ENCODE measurements at places on chromosomes 11 and 22.

GRCh38 chr22:31399211-31400022 lies at the start of gene DRG1:
DRG1 (plus strand) TSS chr22:31399604; CDS start chr22:31399684, 80 bp downstream.
- peak; percentile 88 for DNase-seq

DNA sequence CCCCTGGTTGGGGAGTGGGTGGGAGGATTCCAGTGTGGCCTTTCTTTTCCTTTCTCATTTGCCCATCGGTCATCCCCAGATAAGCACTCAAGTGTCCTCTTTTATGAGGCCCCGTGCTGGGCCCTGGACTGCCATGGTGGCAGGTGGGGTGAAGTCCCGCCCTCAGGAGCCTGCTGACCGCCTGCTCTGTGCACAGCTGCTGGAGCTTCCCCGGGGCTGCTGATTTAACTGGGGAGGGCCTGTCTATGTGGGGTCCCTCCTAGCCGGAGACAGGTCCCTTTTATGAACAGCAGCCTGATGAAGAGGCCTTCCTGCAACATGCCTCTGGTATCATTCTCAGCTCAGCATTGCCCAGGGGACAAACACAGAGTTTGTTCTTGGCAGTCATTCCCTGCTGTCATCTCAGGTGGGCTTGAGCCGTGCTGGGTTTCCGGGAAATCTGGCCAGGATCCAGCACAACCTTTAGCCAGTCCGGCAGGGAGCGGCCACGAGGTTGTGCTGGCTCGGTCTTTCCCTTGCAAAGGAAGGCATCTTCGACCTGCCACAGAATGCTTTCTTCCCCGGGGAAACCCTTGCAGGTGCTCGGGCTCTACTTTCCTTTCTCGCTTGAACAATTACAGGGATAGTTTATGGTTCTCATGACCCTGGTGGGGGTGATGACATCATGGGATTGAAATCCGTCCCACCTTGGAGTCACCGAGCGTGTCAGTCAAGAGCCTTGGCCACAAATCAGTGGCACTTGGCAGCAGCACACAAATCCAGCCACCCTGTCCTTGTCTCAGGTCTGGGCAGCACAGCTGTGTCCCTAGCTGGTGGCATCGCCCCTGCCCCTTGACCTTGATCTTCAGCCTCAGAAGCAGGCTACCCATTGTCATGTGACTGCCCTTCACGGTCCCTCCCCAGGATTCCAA lies 20.1 kb downstream of the ST14 start:
- DNase-seq = no peak

GRCh38 chr11:15826826-15827225 lies 529.5 kb downstream of the SOX6 start:
- no peak for DNase-seq

- no peak for DNase-seq
Measured at GRCh38 chr11:106276859-106277436, 199.5 kb downstream of the AASDHPPT start.

GRCh38 chr22:44436736-44437135 lies 61.3 kb downstream of the RTL6 start:
- DNase-seq = no peak

GRCh38 chr22:26031641-26032040 lies 137.6 kb upstream of the SEZ6L start:
- no peak for DNase-seq

DNA sequence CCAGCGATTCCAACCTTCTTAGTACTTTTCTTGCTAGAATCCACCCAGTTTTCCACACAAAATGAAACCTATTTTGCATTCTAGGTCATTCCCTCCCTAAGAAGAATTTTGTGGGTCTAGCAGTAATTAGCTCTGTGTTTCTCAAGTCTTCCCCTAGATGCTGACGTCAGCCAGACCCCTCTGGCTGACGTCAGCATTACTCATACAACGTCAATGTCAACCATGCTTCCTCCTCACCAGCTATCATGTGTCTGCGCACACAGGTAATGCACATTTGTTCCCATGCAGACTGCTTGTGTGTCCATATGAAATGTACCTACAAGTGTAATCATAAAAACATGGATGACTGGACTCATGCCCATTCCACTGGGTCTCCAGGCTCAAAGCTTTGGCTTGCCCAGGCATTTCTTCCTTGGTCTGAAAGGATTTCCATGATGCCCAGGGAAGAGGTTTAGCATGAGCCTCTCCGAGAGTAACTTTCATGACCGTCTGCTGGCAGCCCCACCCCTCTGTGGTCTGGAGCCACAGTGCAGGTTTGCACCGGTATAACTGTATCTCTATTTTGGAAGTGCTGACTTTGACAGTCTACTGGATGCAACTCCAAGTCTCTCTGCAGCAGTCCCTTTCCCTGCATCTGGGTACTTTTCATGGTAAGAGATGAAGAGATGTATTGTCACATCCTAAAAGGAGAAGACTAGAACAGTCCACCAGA lies 58.6 kb downstream of the DSCAML1 start:
- DNase-seq = no peak

GRCh38 chr11:65536412-65537295 lies 11.8 kb downstream of the SCYL1 start:
- no peak for DNase-seq

GRCh38 chr22:35921777-35922176 lies 106.8 kb downstream of the RBFOX2 start:
- DNase-seq = no peak

- DNase-seq = no peak
Measured at GRCh38 chr22:38038890-38039812, 18.1 kb upstream of the PICK1 start.

DNA sequence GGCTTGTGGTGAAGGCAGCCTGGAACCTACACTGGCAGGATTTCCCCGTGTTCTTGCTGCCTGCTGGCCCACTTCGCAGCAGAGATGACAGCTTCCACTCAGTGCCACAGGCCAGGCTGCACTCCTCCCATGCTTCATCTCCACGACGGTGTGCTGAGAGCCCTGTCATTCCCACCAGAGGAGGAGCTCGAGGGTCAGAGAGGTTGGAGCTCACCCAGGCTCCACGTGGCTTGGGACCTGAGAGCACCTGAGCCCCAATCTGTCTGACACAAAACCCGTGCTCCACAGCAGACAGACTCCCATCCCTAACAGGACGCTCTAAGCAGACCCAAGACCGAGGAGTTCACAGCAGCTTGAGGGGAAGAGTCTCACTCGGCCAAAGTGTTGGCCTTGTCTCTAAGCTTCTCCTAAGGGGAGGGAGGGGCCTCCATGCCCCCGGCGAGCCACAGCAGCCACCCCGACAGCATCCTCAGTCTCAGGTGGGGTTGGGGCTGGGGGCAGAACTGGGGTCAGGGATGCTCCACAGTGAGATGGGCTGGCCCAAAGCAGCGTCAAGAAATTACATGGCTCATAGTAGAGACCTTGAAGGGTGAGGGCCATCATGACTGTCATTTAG lies 10.7 kb downstream of the LRFN4 start:
- no peak for DNase-seq

- no peak for DNase-seq
Measured at GRCh38 chr11:79045018-79045799, 395.6 kb downstream of the TENM4 start.

DNA sequence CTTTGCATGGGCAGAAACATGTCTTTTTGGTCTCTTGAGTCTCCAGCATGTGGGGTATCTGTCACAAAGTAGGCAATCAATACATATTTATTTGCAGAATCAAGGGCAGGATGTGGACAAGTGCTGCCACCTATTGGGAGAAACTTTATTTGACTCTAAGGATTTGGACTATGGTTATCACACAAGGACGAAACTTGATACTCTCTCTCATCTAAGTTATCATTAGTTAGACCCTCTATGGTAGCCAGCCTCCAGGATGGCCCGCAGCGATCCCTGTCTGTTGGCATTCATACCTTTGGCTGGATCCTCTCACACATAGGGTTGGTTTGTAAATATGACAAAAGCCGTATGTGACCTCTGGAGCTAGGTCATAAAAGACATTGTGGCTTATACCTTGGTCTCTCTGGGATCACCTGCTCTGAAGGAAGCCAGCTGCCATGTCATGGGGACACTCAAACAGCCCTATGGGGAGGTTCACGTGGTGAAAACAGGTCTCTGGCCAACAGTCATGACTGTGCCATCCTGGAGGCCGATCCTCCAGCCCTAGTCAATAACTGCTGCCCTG lies 1.1 kb upstream of the FBXO7 start:
- DNase-seq = no peak

GRCh38 chr22:43066134-43066533 lies 23.1 kb downstream of the TTLL1 start:
- DNase-seq = no peak
